Peyer's patch (tissue), 4 donors: ENCODE measurements at places on chromosomes 4 and X. TPM values are rescaled to one million over a fixed set of nuclear protein-coding genes. Genes with fewer than 3 reads are reported as not detected.

PCYT1B gene
- not detected for total RNA-seq

DNA sequence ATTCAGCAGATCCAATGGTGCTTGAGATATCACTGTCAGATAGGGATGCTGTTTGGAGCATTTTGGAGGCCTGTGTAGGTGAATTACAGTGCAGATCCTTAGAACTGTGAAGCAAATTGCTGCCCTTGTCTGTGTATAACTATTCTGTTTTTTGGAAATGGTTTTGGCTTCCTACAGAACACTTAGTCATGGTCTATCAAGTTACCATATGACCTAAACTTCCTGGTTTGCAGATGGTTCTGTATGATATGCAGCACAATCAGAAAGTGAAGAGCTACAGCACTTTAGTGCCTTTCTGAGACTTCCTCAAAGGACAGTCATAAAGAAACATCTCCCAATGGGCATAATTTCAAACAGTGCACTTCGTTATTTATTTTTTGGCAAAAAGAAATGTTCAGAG lies 688.6 kb downstream of the SH3BGRL start:
- H3K4me1 ChIP-seq = no peaks in the 10 kb centered on the region
- no peak overlapping the region for H3K4me3 ChIP-seq
- no peaks in the 10 kb centered on the region for H3K27me3 ChIP-seq
- H3K27ac ChIP-seq = no peak overlapping the region

DNA sequence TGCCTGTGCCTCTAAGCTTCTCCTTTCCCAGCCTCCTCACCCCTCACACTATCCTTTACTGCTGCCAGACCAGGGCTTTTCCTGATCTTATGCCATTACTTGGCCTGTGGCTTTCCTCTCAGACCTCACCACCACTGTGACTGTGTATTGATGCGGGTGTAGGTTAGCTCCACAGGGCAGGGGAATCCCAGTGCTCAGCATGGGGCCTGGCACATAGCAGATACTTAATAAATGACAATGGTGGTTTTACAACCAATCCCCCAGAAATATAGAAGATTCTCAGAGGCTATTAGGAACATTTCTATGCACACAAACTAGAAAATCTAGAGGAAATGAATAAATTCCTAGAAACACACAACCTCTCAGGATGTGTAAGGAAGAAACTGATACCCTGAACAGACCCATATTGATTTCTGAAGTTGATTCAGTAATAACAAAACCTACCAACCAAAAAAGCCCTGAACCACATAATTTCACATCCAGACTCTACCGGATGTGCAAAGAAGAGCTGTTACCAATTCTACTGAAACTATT lies 129.6 kb upstream of the QRFPR start:
- H3K27ac ChIP-seq = no peak overlapping the region
- no peak for DNase-seq
- H3K36me3 ChIP-seq = no peaks in the 10 kb centered on the region
- no peak overlapping the region for H3K4me3 ChIP-seq
- H3K27me3 ChIP-seq = no peaks in the 10 kb centered on the region
- no peaks in the 10 kb centered on the region for H3K4me1 ChIP-seq

GRCh38 chr4:84651499-84651898 lies 68.6 kb downstream of the CDS1 start:
- no peaks in the 10 kb centered on the region for H3K36me3 ChIP-seq
- no peak overlapping the region for H3K27ac ChIP-seq
- no peak for DNase-seq
- H3K4me3 ChIP-seq = no peak overlapping the region
- H3K4me1 ChIP-seq = no peaks in the 10 kb centered on the region

DNA sequence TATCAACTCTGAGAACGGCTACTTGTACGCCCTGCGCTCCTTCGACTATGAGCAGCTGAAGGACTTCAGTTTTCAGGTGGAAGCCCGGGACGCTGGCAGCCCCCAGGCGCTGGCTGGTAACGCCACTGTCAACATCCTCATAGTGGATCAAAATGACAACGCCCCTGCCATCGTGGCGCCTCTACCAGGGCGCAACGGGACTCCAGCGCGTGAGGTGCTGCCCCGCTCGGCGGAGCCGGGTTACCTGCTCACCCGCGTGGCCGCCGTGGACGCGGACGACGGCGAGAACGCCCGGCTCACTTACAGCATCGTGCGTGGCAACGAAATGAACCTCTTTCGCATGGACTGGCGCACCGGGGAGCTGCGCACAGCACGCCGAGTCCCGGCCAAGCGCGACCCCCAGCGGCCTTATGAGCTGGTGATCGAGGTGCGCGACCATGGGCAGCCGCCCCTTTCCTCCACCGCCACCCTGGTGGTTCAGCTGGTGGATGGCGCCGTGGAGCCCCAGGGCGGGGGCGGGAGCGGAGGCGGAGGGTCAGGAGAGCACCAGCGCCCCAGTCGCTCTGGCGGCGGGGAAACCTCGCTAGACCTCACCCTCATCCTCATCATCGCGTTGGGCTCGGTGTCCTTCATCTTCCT lies 2.7 kb downstream of the PCDH10 start:
- H3K4me1 ChIP-seq = no peaks in the 10 kb centered on the region
- no peak overlapping the region for H3K27ac ChIP-seq
- no peaks in the 10 kb centered on the region for H3K36me3 ChIP-seq
- DNase-seq = no peak

GRCh38 chrX:3134316-3134945 lies 93.2 kb downstream of the ARSF start:
- no peaks in the 10 kb centered on the region for H3K4me1 ChIP-seq
- DNase-seq = no peak
- H3K27me3 ChIP-seq = no peaks in the 10 kb centered on the region
- H3K4me3 ChIP-seq = no peak overlapping the region
- H3K36me3 ChIP-seq = no peaks in the 10 kb centered on the region

DNA sequence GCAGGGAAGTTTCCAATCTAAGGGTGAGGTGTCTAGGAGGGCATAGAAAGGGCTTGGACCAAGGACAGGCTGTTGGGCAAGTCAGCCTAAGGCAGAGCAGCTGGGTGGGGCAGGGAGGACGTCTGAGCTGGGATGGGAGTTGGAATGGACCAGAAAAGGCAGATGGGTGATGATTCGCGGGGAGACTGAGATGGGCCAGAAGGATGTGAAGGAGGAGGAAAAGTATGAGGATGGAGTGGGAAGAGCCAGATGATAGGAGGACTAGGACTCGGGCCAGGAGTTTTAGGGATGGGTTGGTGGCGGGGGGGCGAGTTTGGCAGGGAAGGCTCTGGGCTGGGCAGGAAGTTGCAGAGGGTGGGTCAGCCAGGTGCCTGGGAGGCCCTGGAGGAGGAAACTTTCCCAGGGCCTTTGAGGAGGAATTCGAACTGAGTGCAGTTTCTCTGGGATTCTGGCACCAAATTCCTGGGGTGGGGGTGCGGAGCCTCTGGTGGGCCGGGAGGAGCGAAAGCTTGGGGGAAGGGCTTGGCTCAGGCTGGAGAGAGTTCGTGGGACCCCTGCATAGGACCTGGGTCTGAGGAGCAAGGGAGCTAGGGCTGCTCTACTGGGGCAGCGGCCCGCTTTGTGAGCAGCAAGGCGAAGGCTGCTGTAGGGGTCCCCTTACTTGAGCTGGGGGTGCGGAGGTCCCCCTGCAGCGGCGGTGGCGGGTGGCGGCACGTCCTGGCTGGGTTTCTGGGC lies 8.7 kb upstream of the TIMP1 start:
- no peaks in the 10 kb centered on the region for H3K4me1 ChIP-seq
- H3K4me3 ChIP-seq = peak overlapping the region; percentile 27
- no peaks in the 10 kb centered on the region for H3K27me3 ChIP-seq
- peak; percentile 37 for DNase-seq
- H3K27ac ChIP-seq = peak overlapping the region; percentile 32
- H3K36me3 ChIP-seq = no peaks in the 10 kb centered on the region

XAGE1B gene
- total RNA-seq = not detected

DNA sequence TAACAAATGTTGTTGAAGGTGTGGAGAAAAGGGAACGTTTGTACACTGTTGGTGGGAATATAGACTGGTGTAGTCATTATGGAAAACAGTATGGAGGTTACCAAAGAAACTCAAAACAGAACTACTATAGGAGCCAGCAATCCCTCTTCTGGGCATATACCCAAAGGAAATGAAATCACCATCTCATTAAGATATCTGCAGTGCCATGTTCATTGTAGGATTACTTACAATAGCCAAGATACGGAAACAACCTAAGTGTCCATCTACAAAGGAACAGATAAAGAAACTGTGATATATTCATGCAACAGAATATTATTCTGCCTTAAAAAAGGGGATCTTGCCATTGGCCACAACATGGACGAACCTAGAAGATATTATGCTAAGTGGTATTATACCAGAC lies 22.2 kb downstream of the APBB2 start:
- no peak overlapping the region for H3K27ac ChIP-seq
- no peak for DNase-seq
- no peaks in the 10 kb centered on the region for H3K36me3 ChIP-seq
- no peaks in the 10 kb centered on the region for H3K27me3 ChIP-seq
- no peaks in the 10 kb centered on the region for H3K4me1 ChIP-seq
- no peak overlapping the region for H3K4me3 ChIP-seq

- no peak for DNase-seq
- H3K27me3 ChIP-seq = no peaks in the 10 kb centered on the region
- H3K36me3 ChIP-seq = no peaks in the 10 kb centered on the region
- no peaks in the 10 kb centered on the region for H3K4me1 ChIP-seq
- H3K27ac ChIP-seq = no peak overlapping the region
Measured at GRCh38 chrX:132090403-132091159, 37.2 kb downstream of the FRMD7 start.

BCORL1 gene
- total RNA-seq = 10.7 TPM

DNA sequence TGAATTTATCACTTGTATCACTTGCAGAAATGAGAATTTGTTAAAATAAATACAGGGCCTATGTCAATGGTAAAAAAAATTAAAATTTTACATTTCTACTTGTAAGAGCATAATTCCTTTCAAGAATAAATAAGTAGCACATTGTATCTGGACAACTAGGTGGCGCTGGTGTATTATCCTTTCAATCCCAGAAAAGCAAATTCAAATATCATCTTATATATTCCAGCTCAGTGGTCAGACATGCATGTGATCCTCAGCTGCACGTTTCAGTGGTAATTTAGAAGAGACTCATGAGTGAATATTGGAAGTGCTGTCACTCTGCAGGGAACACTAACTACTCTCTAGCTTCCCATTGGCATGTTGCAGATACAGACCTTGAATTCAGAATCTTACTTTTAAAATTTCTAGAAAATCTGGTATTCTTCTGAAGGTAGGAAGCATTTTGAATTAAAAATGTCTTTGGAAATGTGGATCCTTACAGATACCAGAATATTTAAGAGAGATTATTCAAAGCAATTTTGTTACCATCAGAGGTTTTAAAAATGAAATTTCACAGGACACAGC lies 1414.7 kb upstream of the TENM3 start:
- DNase-seq = no peak
- H3K27ac ChIP-seq = no peak overlapping the region
- H3K27me3 ChIP-seq = no peaks in the 10 kb centered on the region
- no peaks in the 10 kb centered on the region for H3K4me1 ChIP-seq

- no peak overlapping the region for H3K27ac ChIP-seq
- peaks cover 9% of the 10 kb centered on the region for H3K4me1 ChIP-seq
- H3K36me3 ChIP-seq = no peaks in the 10 kb centered on the region
- DNase-seq = no peak
- no peaks in the 10 kb centered on the region for H3K27me3 ChIP-seq
- H3K4me3 ChIP-seq = no peak overlapping the region
Measured at GRCh38 chr4:173267711-173268110, 66.4 kb downstream of the HMGB2 start.

GRCh38 chrX:115642895-115643530 lies 82.0 kb downstream of the PLS3 start:
- H3K27ac ChIP-seq = no peak overlapping the region
- no peaks in the 10 kb centered on the region for H3K4me1 ChIP-seq
- no peak overlapping the region for H3K4me3 ChIP-seq
- H3K27me3 ChIP-seq = no peaks in the 10 kb centered on the region

DNA sequence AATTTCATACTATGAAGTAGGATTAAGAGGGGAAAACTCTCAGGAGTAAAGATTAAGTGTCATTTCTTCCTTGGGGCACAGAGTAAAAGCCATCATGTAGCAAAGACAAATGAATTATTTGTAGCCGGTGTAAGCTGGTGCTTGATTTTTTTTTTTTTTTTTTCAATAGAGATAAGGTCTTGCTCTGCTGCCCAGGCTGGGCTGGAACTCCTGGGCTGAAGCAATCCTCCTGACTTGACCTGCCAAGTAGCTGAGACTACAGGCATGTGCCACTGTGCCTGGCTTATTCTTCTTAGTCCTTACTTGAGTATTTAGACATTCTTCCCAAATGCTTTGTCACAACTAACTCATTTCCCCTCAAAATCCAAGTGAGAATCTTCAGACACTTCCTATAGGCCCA lies 125.7 kb downstream of the STOX2 start:
- H3K4me3 ChIP-seq = no peak overlapping the region
- no peak overlapping the region for H3K27ac ChIP-seq
- H3K27me3 ChIP-seq = no peaks in the 10 kb centered on the region
- no peaks in the 10 kb centered on the region for H3K36me3 ChIP-seq
